Muscle of arm (tissue), 14 donors: ENCODE measurements at places on chromosomes 2 and 18. TPM values are rescaled to one million over a fixed set of nuclear protein-coding genes. Genes with fewer than 3 reads are reported as not detected.

DNA sequence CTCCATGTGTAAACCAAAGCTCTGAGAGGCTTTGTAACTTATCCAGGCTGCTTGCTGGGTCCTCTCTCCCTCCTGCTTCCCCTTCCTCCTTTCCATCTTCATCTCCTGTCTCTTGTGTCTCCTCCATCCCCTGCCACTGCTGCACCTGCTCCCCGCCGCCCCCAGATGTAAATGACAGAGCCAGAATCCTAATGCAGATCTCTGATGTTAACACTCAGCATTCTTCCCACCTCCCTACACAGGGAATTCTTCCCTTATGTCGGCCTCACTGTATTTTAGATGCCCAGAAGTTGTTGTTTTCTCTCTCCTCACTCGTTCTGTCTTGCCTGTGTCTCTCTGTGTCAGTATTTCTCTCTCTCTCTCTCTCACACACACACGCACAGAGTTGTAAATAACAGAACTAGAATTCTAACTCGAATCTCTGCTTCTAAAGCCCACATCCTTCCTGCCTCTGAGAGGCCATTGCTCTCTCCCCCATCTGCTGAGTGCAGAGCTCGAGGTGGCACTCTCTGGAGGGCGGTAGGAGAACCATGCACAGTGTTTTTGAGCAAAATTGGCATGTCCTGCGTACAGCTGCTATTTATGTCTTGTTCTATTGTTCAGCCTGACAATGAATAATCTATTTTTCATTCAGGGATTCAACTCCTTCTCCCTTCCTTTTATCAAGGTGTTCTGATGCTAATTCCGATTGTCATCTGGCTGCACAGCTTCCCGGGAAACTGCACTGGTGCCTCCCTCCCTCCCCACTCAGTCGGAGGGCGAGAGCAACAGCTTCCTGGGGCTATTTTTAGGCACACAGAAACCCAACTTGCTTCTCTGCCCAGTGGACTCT, 219.9 kb downstream of the SH3RF3 start:
- DNase-seq: no peak

The SP110 gene
- polyA plus RNA-seq: 16.6 TPM

DNA sequence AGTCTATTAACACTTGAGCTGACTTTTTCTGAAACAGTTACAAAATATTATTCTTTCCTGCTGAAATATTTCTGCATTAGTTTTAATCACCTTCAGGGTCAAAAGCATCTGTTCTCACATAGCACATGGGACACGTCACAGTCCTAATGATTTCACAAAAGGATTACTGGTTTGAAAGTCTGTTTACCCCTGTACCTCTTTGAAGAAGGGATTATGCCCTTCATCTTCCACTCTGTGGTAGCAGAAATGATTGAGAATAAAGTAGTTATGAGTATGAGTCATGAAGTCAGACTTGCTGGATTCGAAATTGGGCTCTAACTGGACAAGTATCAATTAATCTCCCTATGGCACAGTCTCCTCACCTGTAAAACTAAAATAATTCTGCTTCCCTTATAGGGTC, 121.2 kb downstream of the SATB2 start:
- DNase-seq: no peak

DNA sequence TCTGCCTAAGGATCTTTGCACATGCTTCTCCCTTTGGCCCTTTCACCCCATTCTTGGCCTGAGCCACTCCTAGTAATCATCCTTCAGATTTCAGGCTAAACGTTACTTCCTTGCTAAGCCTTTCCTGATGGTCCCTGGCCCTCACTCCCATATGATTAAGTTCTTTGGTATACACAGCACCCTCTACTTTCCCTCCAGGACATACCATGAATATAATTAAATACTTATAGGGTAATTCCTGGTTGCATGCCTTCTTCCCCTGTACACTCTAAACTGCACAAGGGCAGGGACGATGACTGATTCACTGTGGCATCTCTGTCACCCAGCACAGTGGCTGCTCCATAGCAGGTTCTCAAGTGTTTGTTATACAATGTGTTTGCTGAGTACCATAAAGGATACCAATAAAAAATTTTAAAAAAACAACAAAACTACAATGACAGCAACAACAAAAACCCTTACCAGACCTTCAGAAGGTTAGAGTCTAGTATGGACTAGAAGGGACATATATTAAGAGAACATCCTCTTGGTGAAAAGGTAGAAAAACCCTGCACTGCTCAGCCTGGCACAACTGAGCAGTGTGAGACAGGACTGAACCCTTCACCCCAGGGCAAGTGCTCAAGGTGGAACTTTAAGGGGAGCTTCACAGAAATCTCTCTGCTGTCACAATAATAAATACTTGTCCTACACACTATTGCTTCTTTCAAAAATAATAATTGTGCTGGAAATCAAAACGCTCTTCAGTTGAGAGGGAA, 76.2 kb downstream of the AAK1 start:
- no peak for DNase-seq

- DNase-seq: no peak
These were observed 78.2 kb downstream of the ZEB2 start for GRCh38 chr2:144441711-144442141.

- DNase-seq: no peak
These were observed 609 bp downstream of the TPGS2 start for GRCh38 chr18:36828157-36828629.

The LDLRAD4 gene
- polyA plus RNA-seq: 12.3 TPM

DNA sequence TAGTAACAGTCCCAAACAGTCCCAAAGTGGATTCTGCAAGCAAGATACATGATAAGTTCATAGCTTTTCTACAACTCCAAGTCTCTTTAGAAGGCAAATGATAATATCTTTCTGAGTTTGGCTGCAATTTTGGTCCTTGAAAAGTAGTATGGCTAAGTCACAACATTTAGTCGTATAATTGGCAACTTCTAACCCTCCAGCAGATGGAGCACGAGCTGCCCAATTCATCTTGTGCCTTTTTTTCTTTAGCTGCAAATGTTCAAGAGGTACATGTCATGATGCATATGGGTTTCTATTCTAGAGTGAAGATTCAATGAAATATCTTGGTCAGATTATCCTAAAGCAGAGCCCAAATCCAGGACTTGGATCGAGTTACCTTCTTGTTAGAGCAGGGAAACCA, 127.0 kb upstream of the KLHL14 start:
- no peak for DNase-seq

DNA sequence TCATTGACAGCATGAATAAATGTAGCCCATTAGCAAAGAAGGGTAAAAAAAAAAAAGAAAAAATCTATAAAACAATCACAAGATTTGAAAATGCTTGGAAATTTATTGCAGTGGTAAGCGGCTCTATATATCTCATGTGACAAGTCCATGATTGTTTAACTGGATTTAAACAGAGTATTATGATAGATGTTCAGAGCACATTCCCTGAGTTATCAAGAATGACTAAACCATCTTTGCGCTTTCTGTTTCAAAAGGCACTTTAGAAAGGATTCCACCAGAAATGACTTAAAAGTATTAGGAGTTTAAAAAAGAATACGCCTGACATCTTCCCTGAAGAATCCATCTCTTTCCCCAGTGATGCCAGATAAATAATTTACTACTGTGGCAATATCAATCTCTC, 409.5 kb upstream of the UBE2E3 start:
- no peak for DNase-seq

The LAMA3 gene
- polyA plus RNA-seq: 3.2 TPM
